ENCODE measurements at places on chromosomes 2 and 18.

GRCh38 chr2:100104718-100105677, 37.4 kb downstream of the AFF3 start:
- no peak for DNase-seq

GRCh38 chr2:42967959-42968674, 175.7 kb upstream of the HAAO start:
- no peak for DNase-seq

GRCh38 chr2:221444106-221444505, 128.0 kb downstream of the EPHA4 start:
- DNase-seq, result no peak

DNA sequence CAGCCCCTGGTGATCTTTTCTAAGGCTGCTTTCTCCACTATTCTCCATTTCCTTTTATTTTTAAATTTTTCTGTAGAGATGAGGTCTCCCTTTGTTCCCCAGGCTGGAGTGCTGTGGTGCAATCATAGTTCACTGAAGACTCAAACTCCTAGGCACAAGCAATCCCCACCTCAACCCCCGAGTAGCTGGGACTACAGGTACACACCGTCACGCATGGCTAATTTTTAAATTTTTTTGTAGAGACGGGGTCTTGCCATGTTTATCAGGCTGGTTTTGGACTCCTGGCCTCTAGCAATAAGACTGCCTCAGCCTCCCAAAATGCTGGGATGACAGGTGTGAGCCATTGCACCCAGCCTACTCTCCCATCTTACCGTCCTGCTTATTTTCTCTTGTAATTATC, 22.7 kb upstream of the LPIN2 start:
- no peak for DNase-seq

- DNase-seq, result peak; percentile 41
These were observed 25.7 kb downstream of the SRBD1 start for GRCh38 chr2:45585267-45585861.

DNA sequence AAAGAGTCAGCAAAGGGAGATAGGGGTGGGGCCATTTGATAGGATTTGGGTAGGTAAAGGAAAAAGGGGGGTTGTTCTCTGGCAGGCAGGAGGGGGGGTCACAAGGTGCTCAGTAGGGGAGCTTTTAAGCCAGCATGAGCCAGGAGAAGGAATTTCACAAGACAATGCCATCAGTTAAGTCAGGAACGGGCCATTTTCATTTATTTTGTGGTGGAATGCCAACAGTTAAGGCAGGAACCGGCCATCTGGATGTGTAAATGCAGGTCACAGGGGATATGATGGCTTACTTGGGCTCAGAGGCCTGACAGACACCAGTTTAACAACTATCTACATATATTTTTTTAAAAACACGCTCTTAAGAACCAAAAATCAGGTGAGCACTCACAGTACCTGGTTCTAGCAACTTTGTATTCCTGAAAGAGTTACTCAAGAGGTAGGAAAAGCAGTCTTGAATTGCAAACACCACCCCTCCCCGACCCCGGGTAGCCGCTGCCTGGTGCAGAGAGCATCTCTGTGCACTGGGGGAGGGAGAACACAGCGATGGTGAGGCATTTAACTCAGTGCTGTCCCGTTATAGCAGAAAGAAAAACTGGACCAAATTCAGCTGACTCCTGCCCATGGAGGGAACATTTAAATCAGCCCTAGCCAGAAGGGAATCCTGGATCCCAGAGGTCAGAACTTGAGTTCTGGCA, 414.5 kb upstream of the KLHL29 start:
- DNase-seq, result no peak

- DNase-seq, result no peak
These were observed 48.8 kb downstream of the CABYR start for GRCh38 chr18:24187689-24188088.

DNA sequence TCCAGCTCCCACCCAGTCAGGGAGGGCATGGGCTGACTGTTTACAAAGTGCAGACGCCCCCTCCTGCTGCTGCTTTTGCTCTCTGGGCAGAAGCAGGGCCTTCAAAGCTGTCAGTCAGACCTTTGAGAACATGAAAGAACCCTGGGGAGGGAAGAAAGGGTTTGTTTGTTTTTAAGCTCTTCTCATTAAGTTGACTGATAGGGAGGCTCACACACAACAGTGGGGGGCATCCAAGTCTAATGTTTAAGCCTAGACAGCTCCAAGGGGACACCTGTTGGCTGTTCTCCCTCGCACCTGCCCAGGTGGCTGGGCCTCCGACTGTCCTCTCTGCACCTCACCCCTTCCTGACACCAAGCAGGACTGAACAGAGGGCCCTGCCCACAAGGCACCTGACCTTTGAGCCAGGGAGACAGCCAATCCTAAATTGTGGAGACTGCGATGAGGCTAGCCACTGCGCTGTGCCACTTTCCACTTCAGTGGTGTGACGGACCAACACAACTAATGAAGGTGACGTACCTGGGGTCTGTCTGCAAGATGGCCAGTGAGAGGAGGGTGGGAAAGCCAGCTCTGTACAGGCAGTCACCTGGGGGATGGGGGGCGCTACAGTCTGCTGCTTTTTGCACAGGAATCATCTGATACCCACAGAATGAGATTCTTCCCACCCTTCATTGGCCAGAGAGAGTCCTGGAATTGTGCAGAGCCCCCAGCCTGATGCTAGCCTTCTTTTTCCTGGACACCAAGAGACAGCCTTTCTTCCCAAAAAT, 16.3 kb downstream of the ST6GAL2 start:
- DNase-seq, result no peak

- no peak for DNase-seq
These were observed 1.5 kb downstream of the MMADHC start for GRCh38 chr2:149586063-149586462.

DNA sequence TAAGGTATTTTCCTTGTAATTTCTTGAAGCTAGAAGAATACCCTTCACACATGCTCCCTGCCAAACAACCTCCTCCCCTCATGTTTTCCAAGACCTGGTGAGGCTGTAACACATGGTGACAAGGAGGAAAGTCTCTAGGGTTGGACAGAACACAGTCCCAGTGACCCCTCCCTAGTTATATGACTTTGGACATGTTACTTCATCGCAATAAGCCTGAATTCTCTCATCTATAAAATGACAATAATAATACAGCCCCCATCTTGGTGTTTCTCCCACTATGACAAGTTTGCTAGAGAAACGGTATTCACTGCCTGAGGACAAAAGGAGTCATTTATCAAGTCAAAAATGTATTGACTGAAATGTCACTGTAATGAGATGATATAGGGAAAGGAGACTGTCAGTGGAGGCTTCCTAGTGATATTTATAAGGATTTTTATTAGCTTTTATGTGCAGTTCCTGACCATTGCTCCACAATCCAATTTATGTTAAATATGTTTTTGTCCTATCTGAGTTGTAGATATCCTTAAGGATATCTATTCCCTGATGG, 464.4 kb downstream of the SUCLG1 start:
- DNase-seq, result no peak

GRCh38 chr2:222688917-222689316, 17.5 kb downstream of the MOGAT1 start:
- no peak for DNase-seq

GRCh38 chr2:108934583-108935245, 54.3 kb downstream of the EDAR start:
- no peak for DNase-seq

GRCh38 chr18:34959211-34959829, 81.9 kb upstream of the MAPRE2 start:
- DNase-seq, result no peak

GRCh38 chr2:234308813-234309195, 188.1 kb downstream of the ARL4C start:
- DNase-seq, result peak; percentile 81

DNA sequence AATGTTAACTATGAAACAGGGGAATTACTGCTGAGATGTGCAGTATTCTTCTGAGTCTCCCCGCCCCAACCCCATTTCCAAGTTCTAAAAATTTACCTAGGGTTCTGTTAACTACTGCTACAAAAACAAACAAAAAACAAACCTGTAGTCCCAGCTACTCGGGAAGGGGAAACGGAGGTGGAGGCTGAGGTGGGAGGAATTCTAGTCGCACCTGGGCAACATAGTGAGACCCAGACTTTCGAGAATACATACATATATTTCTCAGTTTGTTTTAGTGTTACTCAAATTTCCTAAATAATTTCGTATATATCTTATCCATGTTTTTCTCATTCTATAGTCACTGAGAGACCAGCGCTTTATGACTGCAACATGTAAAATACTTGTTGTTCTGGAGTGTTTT, 989 bp downstream of the STAM2 start:
- no peak for DNase-seq

DNA sequence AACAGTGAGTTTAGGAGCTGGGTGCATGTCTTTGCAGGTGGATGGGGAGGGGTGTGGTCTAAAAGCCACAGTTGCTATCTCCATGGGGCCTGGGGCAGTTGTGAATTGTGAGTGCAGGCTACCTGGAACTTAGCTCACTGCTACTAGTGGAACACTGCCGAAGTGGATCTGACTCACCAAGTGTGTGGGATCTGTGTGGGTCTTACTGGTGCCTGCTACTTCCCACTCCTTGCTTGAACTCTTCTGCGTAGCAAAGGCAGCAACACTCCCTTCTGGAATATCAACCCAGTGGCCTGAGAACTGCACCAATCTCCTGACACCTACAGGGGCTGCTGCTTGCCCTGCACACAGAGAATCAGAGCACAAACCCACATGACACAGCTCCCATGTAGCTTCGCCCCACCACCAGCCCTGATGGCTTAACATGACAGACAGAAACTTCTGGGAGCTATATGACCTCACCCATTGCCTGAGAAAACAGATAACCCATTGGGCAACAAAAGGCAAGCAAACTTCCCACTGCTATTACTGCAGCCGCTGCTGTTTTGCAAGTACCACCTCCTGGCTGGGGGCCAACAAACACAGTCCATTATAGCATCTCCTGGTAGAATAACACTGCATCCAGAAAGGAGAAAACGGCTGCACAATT, 455.1 kb upstream of the DDX18 start:
- DNase-seq, result no peak

DNA sequence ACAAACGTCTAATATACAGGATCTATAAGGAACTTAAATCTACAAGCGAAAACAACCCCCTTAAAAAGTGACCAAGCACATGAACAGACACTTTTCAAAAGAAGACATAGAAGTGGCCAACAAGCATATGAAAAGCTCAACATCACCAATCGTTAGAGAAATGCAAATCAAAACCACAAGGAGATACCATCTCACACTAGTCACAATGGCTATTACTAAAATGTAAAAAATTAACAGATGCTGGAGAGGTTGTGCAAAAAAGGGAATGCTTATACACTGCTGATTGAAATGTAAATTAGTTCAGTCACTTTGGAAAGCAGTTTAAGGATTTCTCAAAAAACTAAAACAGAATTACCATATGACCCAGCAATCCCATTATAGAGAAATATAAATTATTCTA, 1148.5 kb upstream of the FAM98A start:
- DNase-seq, result no peak

DNA sequence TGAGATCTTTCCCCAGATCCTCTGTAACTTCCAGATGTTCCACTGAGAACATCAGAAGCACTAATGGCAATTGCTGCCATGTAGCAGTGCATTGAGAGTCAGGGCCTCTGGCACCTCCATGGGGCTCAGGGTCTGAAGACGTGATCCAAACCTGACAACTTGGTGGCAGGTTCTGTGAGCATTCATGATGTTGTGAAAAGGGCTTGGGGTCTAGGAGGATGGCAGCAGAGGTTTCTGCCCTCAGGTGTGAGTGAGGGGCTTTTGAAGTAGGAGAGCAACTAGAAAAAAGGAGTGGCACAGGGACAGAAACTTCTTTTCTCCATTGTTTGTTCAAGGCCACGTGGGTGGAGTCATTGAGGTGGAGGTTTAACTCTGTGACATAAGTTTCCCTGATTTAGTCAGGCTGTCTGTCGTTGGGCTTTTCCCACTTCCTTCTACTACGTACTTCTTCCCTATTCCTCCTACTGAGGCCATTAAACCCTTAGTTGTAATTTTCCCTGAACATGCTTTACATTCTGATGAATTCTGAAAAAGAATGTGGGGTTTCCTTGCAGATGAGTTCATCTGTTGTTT, 13.1 kb downstream of the CFLAR start:
- peak; percentile 43 for DNase-seq

- DNase-seq, result no peak
These were observed 1.8 kb upstream of the COBLL1 start for GRCh38 chr2:164843346-164843911.

- DNase-seq, result no peak
These were observed 213.0 kb upstream of the RAB6C start for GRCh38 chr2:129766374-129766993.

DNA sequence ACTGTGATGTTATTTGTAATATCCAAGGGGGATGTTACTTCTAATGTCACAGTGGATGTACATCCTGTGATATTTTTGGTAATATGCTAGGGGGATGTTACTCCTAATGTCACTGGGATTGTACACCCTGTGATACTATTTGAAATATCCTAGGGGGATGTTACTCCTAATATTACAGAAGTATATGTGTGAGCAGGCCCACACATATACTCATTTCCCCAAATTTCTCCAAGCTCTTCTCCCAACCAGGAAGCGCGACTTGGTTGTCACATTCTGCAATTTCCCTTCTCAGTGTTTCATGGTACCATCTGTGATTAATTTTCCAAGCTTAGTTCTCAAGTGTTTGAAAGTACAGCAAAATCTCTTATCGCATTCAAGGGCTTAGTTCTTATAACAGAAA, 29.5 kb upstream of the CHN1 start:
- DNase-seq, result no peak

- no peak for DNase-seq
These were observed 124.0 kb upstream of the TTC39C start for GRCh38 chr18:23890589-23890988.

GRCh38 chr2:206494061-206494460, 50.7 kb downstream of the ADAM23 start:
- no peak for DNase-seq

- no peak for DNase-seq
These were observed 150.7 kb downstream of the TSN start for GRCh38 chr2:121906170-121906569.

DNA sequence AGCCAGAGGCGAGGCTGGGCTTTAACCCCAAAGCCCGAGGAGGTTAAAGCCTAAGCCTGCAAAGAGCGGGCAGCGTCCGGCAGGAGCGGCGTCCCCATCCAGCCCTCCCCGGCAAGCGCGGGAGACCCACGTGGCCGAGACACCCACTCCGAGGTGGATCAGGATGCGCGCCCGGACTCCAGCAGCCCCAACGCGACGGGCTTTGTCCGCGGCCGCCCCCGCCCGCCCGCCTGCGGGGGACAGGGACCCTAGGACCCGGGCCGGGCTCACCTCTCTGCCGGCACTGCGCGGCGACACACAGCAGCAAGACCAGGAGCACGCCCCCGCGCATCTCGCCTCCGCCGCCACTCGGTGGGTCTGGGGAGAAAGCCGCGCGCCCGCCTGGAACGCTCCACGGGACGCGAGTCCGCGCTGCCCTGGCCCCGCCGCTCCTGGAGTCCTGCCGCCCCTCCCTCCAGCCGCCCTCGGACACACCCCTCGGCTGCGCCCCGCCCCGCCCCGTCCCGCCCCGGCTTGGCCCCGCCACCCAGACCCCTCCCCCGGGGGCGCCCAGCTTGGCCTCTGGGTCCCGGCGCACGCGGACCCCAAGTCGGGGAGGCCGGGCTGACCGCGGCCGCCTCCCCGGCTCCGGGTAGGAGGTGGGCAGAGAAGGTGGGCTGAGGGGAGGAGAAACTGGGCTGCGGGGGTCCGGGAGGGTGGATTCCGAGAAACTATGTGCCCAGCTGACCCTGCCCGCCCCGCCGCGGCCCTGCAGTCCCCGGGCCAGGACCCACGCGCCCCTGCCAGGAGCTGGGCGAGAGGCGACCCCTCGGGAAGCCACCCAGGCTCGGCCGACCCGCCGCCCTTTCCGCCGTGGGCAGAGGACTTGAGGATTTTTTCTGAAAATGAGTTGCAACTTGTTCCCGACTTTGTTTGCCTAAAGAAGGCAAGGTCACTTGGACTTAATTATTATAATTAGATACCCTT, at the start of gene LAMA1:
LAMA1 (minus strand) TSS at position 408 of the 966 bp plus-strand sequence; CDS start at position 331, 77 bp downstream.
- DNase-seq, result no peak

- peak; percentile 18 for DNase-seq
These were observed 1.2 kb upstream of the EMX1 start for GRCh38 chr2:72915907-72916742.

Measured in activated CD4-positive, alpha-beta T cell treated with anti-CD3 and anti-CD28 coated beads, Interleukin-2, amount 10 ng/mL, durations not matched to agents 7 days and 5 days (primary cell).